Upper lobe of left lung (tissue), 6 donors: ENCODE measurements at places on chromosomes 5 and 9. TPM values are rescaled to one million over a fixed set of nuclear protein-coding genes. Genes with fewer than 3 reads are reported as not detected.
A peak's percentile ranks its signal among the peaks of the same experiment; 100 is the strongest.

- no peak for DNase-seq
These were observed 92.6 kb downstream of the PAX5 start for GRCh38 chr9:36941441-36941840.

DNA sequence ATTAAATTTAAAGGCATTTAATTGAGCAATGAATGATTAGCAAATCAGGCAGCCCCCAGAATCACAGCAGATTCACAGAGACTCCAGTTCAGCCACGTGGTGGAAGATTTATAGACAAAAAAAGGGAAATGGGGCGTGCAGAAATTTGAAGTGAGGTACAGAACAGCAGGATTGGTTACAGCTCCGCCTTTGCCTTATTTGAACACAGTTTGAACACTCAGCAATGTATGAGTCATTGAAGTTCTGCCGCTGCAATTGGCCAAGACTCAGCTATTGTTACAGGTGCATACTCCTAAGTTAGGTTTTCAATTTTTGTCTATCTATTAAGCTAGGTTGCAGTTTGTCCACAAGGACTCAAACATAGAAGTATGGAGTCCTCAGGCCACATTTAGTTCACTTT lies 157.7 kb upstream of the SLC12A2 start:
- DNase-seq = no peak

- DNase-seq = no peak
These were observed 6.1 kb upstream of the LHX3 start for GRCh38 chr9:136211006-136211405.

- DNase-seq = peak; percentile 41
These were observed 420.8 kb upstream of the GRAMD2B start for GRCh38 chr5:126002222-126002897.

Gene NR6A1
- total RNA-seq = 34.6 TPM

Gene DDX46
- total RNA-seq = 68.9 TPM
